Activated CD4-positive, CD25-positive, alpha-beta regulatory T cell (primary cell): ENCODE measurements at places on chromosomes 11 and 22.

DNA sequence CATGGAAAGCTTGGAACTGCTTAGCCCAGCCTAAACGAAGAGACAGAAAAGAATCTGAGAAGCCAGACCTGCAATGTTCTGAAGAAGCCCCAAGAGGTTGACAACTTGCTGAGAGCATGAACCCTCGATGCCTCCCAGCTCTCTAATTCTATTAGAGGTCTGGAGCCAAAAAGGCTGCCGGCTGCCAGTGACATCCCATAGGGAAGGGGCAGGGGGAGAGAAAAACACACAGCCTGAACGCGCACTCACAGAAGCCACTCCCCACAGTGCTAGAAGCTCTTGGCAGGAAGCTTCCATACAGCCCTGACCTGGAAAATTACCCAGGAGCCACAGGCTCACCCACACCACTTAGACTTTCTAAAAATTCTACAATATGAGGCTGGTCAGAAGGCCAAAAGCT is 18.3 kb downstream of the POLDIP3 start:
- DNase-seq, result no peak

- DNase-seq, result no peak
Observed at GRCh38 chr11:58774164-58774593, 42.4 kb upstream of the GLYAT start.

- no peak for DNase-seq
Observed at GRCh38 chr22:49914256-49914655, 4.0 kb downstream of the ALG12 start.

- no peak for DNase-seq
Observed at GRCh38 chr11:128346804-128347203, 240.6 kb downstream of the ETS1 start.

DNA sequence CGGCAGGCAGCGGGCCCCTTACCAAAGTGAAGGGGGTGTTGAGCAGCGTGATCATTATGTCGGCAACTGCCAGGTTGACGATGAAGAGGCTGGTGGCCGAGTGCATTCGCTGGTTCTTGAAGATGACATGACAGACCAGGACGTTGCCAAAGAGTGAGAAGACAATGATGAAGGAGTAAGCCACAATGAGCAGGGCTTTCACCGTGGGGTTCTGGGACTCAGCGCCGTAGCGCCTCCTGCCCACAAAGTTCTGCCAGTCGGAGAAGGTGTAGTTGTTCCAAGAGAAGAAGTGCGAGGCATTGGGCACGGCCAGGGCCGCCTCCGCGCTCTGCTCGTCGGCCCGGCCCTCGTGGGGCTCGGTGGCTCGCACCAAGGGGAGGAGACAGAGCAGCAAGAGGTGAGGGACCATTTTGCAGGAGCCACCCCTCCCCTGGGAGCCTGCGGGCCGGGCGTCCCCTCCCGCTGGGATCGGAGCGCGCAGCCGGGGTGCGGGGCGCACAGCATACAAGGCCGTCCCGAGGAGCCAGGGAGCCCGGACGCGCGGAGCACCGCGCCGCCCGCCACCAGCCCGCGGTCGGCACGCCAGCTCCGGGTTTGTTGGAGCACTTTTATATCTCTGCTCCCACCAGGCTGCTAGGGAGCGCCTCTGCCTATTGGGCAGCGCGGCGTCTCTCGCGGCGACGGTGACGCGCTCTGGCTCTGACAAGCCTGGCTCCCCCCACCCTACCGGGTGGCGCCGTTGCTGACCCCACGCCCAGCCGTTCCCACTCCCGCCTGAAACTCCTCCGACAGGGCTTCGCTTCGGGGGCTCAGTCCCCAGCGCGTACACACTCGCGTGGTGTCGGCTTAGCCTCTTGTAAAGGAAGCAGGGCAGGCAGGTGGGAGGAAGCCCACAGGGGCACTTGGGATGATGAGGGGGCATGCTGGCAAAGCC is at the start of gene GPR83:
GPR83 (minus strand) TSS at position 581 of the 934 bp plus-strand sequence; CDS start at position 409, 172 bp downstream.
- no peak for DNase-seq

DNA sequence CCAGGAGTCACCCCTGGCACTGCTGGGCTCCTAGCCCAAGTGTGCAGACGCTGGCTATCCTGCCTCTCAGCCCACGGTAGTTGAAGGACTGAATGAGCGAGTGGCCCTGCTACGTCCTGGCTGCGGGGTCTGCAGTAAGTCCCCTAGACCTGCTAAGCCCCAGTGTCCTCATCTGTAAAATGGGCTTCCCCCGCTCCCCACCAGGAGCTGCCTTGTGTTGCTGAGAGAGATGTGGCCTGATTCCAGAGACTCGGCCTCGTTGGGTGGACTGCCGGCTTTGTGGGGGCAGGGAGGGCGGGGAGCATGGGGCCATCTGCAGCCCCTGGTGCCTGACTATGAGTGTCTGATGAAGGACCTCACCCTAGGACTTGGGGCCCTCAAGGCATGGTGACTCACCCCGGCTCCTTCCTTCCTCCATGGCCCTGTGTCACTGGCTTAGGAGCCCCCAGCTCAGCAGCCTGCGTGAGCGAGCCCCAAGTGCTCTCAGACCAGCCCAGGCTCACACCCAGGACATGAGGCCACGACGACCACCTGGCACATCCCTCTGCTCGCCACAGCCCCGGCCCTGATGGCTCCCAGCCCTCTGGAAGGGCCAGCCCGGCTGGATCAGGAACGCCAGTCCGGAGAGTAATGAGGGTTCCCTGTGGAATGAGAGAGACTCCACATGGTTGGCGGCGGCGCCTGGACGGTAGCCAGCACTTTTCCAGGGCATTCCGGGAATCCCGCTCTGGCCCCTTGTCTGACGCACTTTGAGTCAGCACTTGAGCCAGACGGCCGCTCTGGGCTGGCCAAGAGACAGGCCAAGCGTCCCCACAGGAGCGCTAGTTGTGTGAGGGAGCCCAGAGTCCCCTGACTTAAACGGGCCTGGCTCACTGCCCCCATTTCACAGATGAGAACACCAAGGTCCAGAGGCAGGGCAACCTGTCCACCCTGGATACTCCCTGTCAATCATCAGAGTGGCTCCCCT is 50.5 kb upstream of the SHISAL1 start:
- no peak for DNase-seq

- no peak for DNase-seq
Observed at GRCh38 chr11:41983475-41983874, 524.0 kb upstream of the LRRC4C start.

- DNase-seq, result no peak
Observed at GRCh38 chr11:119533921-119534736, 111.2 kb upstream of the THY1 start.

DNA sequence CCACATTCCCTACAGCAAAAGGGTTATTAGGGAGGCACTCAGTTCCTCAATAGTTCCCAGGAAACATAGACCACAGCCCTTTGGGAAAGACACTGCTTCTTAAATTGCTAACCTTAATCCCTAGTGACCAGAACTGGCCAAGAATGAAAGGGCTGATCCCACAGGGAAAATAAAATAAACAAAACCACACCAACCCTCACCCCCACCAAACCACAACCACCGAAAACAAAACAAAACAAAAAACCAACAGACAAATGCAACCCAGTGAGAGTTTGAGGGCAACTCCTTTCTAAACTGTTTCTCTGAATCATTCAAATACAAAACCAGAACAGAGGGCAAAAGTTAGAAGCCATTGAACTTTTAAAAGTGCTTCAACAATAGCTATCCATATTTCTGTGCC is 57.2 kb downstream of the NAV2 start:
- no peak for DNase-seq

- no peak for DNase-seq
Observed at GRCh38 chr22:22944268-22944985, 56.8 kb downstream of the IGLL5 start.

GRCh38 chr22:42229455-42230149 is 40.9 kb downstream of the TCF20 start:
- no peak for DNase-seq

DNA sequence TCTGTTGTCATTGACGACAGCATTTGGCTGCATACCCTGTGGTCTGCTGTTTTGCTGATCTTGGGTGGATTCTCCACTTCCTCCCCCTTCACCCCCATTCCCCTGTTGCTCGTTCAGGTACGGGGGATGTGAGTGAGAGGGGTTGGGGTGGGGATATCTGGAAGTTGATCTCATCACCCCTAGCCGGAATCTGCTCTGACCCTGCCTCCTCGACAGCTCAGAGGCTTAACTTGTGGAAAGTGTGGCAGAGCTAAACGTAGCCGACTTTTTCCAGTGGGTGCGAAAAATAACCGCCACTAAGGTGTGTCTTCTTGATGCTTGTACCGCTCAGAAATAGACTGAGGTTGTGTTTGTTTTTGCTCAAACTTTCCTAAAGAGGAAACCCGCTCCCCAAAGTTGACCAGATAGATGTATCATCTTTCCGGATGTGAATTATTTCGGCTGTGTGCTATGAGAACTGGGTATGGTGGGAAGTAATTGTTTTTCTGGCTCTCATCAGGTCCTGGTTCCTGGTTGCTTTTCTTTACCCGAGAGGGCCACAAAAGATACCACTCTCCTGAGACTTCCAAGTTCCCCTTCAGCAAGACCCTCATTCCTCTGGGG is 6.6 kb downstream of the ZBTB16 start:
- no peak for DNase-seq

DNA sequence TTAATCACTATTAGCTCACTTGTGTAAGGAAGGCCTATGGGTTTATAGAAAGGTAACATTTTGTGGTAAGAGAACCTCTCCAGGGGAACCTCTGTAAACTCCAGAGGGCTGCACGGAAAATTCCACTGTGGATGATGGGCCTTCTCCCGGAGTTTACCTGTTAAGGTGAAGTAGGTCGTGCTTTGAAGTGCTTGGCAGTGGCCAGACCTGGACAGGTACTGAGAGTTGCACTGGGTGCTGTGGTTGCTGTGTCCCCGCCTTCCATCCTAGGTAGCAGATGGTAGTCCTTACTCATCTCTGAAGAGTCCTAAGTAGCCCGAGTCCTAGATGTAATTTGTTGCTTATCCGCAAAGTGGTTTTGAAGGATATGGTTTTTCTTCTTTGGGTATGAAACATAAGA is 133.4 kb downstream of the TEAD1 start:
- no peak for DNase-seq

- no peak for DNase-seq
Observed at GRCh38 chr11:65539744-65540289, 14.9 kb downstream of the SCYL1 start.

DNA sequence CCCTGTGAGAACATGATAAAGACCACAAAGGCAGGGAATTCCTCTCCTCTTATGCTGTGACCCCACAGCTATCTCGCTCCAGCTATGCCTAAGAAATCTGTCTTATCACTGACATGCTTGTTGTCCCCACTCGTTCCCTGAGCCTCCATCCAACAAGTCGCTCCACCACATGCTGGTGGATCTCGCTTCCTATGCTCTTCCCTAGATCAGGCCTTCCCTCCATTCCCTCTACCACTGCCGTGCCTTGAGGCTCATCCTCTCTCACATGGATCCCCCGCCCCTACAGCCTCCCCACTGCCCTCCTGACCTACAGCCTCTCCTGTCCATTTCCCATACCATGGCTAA is 1.4 kb upstream of the DGAT2 start:
- no peak for DNase-seq

DNA sequence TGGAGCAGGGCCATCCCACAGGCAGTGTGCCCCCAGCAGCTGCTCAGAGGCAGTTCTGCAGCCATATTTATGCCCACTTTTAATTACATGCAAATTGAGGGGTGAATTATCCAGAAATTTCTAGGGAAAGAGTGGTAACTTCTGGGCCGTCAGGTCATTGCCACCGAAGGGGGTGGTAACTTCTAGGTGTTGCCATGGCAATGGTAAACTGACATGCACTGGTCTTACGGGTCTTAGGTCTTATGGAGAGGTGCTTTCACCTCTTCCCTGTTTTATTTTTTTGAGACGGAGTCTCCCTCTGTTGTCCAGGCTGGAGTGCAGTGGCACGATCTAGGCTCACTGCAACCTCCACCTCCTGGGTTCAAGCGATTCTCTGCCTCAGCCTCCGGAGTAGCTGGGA is 3.8 kb upstream of the TMEM134 start:
- DNase-seq, result no peak

- no peak for DNase-seq
Observed at GRCh38 chr11:117713538-117713991, 83.5 kb downstream of the DSCAML1 start.

DNA sequence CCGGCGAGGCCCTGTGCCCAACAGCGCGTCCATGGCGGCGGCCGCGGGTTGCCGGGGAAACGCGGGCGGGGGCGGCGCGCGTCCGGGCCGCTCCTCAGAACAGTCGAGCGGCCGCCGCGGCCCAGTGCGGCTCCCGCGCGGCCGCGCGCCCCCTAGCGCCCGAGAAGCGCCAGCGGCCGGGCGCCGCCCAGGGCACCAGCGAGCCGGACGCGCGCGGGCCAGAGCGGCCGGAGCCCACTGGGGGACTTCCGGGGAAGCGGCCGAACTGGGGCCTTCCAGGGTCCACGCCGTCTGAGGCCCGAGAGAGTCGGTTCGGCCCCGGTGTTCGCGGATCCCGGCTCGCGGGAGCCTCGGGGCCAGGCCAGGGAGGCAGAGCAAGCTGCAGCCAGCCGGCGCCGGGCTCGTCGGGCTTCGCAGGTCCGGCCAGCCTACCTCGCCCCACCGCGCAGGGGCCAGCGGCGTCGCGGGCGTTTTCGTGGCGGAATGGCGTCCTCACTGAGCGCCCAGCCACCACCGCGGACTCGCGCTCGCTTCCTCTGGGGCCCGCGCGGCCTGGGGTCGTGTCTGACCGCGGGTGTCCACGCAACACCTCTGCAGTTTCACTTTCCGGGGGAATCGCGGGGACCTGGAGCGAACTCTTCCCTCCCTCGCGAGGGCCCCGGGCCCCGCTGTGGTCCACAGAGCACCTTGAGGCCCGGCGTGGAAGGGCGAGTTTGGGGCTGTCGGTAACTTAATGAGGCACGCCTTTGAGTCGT is at the start of gene DENND6B:
DENND6B (minus strand) TSS at position 57 of the 755 bp plus-strand sequence; CDS start at position 33, 24 bp downstream.
- peak; percentile 60 for DNase-seq

GRCh38 chr11:69437001-69437875 is 44.2 kb upstream of the LINC01488 start:
- DNase-seq, result no peak

- no peak for DNase-seq
Observed at GRCh38 chr11:22938691-22939090, 78.4 kb upstream of the CCDC179 start.

GRCh38 chr11:43396617-43397016 is 37.9 kb downstream of the TTC17 start:
- no peak for DNase-seq

DNA sequence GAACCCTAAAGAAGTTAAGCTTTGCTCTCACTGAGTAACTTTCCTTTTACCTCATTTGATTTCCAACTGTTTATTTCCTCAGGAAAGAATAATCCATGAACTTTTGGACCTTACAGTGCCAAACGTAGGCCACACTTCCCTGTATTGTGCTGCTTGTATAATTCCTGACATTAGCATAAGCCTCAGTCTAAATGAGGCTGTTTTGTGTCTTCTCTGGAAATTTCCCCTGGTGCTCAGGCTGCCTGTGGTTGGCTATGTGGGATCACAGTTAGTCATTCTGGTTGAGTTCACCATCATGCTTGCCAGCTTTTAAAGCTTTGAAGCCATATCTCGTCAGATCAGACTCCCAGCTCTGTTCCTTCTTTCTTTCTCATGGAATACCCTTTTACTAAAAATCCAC is 107.0 kb downstream of the FAM76B start:
- DNase-seq, result no peak
